ENCODE measurements at places on chromosomes 11 and 22. TPM values are rescaled to one million over a fixed set of nuclear protein-coding genes. Genes with fewer than 3 reads are reported as not detected.

Gene MTFP1
- 61.1 TPM for total RNA-seq

Gene PANX3
- total RNA-seq = not detected

Gene GRIK4
- total RNA-seq = not detected

Gene MS4A6A
- not detected for total RNA-seq

Gene SLC25A17
- total RNA-seq = 20.0 TPM

Gene PIM3
- total RNA-seq = 209 TPM

Gene TENM4
- total RNA-seq = not detected

Gene PRMT3
- total RNA-seq = 35.5 TPM

Gene CST6
- total RNA-seq = 0.79 TPM

Gene TPH1
- total RNA-seq = 0.25 TPM

Gene UCP3
- total RNA-seq = 5.4 TPM

Gene C11orf42
- total RNA-seq = not detected

Gene TRIM29
- total RNA-seq = not detected

Gene FGF19
- total RNA-seq = 0.10 TPM

Gene OR4D5
- total RNA-seq = not detected

Gene PITPNM1
- 94.3 TPM for total RNA-seq

Gene FAT3
- not detected for total RNA-seq

Gene B3GAT1
- 0.05 TPM for total RNA-seq

Gene PMM1
- 86.2 TPM for total RNA-seq

Gene NEFH
- total RNA-seq = 1.7 TPM

Gene UBQLNL
- total RNA-seq = not detected

Gene ANO1
- not detected for total RNA-seq

Gene BAIAP2L2
- 1.4 TPM for total RNA-seq

Gene TMEM191C
- total RNA-seq = 3.0 TPM

Gene TRMT2A
- 56.8 TPM for total RNA-seq

Gene HTR3B
- total RNA-seq = not detected

Gene CBLIF
- not detected for total RNA-seq

Gene LSP1
- 312 TPM for total RNA-seq

Gene OR51B5
- 0.30 TPM for total RNA-seq

Gene GRM5
- not detected for total RNA-seq

Gene HEPN1
- not detected for total RNA-seq

Gene SDF2L1
- total RNA-seq = 29.9 TPM

Gene GDPD4
- not detected for total RNA-seq

Gene TSSK2
- total RNA-seq = not detected

Gene SFI1
- 342 TPM for total RNA-seq

Gene KCNJ1
- total RNA-seq = not detected

Gene CREB3L1
- total RNA-seq = not detected

Gene PATE2
- total RNA-seq = not detected

Gene A4GALT
- 0.46 TPM for total RNA-seq

Gene CYB5R2
- total RNA-seq = 14.8 TPM

Gene CHRM4
- 0.63 TPM for total RNA-seq

Gene PYGM
- 4.5 TPM for total RNA-seq

Gene OR51G1
- total RNA-seq = not detected

Gene HMOX1
- total RNA-seq = 0.76 TPM

Gene MS4A8
- not detected for total RNA-seq

Gene RAB38
- total RNA-seq = 13.8 TPM

Gene KRTAP5-8
- not detected for total RNA-seq

Gene UQCC3
- 7.1 TPM for total RNA-seq

Gene GALNT18
- 2.4 TPM for total RNA-seq

Gene POU2AF3
- total RNA-seq = 0.32 TPM

Gene SLC22A12
- total RNA-seq = not detected

Gene AMOTL1
- total RNA-seq = 2.8 TPM

Gene SLC22A25
- total RNA-seq = not detected

Gene RAPSN
- total RNA-seq = 0.77 TPM
